ENCODE measurements at places on chromosomes 1 and 21. TPM values are rescaled to one million over a fixed set of nuclear protein-coding genes. Genes with fewer than 3 reads are reported as not detected.

The BNIPL gene
- total RNA-seq = 0.60 TPM

The PLK3 gene
- 34.2 TPM for total RNA-seq

The USP1 gene
- total RNA-seq = 42.7 TPM

The S100A1 gene
- not detected for total RNA-seq

GRCh38 chr1:210232511-210233215, at the start of gene SERTAD4:
Gene SERTAD4 (plus strand): TSS chr1:210232796. CDS start chr1:210237961, 5,165 bp downstream.
- DNase-seq = peak; percentile 76

GRCh38 chr1:27568300-27569087, 35.5 kb downstream of the AHDC1 start:
- peak; percentile 85 for DNase-seq

GRCh38 chr1:39886757-39887231, 3.5 kb upstream of the TRIT1 start:
- no peak for DNase-seq
